ENCODE measurements at places on chromosomes 16 and 17. TPM values are rescaled to one million over a fixed set of nuclear protein-coding genes. Genes with fewer than 3 reads are reported as not detected.
A peak's percentile ranks its signal among the peaks of the same experiment; 100 is the strongest.

DNA sequence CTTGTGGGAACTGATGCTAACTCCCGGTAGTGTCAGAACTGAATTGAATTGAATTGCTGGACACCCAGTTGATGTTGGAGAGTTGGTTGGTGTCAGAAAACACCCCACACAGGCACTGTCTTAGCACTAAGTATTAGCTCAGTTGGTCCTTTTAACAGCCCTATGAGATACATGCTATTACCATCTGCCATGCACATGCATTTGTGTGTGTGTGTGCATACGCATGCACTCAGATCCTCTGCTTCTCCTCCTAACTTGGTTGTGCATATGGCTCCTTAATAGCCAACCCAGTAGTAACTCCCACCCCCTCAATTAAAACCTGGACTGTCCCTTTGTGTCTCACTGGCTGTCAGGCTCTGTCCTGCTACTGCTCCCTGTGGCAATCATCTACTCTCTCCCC lies 32.3 kb upstream of the DYNLL2 start:
- ATAC-seq, result no peak

DNA sequence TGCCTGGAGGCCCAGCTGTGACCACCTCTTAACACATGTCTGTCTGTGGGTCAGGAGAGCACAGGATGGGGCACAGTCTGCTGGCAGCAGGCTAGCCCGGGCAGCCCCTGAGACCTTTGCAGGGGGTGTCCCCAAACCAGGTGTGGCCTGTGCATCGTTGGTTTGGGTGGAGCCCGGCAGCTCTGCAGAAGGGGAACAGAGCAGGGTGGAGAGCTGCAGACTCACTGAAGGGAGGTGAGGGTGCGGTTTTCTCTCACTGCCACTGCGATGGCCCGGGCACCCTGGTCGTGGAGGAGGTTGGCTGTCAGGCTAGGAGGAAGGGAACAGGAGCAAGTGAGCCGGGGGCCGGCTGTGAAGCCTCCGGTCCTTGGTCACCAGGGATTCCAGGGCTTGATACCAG lies 28.8 kb downstream of the NLRC3 start:
- ATAC-seq, result peak; percentile 47

GRCh38 chr16:60031740-60032139 lies 1297.6 kb upstream of the GOT2 start:
- no peak for ATAC-seq

- ATAC-seq, result no peak
These were observed 25.5 kb upstream of the RPH3AL start for GRCh38 chr17:378068-378467.

Gene ZC3H7A
- 19.4 TPM for total RNA-seq

Gene TBC1D3G
- total RNA-seq, result not detected

GRCh38 chr17:79930877-79931816 lies 91.9 kb upstream of the CBX4 start:
- ATAC-seq, result no peak

- ATAC-seq, result peak; percentile 71
These were observed 19.3 kb downstream of the ANKFN1 start for GRCh38 chr17:56172517-56172982.

DNA sequence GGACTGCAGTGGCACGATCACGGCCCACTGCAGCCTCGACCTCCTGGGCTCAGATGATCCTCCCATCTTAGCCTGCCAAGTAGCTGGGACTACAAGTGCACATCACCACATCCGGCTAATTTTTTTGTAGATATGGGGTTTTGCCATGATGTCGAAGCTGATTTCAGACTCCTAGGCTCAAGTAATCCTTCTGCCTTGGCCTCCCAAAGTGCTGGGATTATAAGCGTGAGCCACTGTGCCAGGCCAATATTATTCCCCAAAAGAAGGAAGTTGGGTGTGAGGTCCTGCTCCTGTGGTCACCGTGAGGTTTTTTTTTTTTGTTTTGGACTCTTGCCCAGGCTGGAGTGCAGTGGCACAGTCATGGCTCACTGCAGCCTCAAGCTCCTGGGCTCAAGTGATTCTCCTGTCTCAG lies 1.5 kb downstream of the AMZ2 start:
- ATAC-seq, result no peak

DNA sequence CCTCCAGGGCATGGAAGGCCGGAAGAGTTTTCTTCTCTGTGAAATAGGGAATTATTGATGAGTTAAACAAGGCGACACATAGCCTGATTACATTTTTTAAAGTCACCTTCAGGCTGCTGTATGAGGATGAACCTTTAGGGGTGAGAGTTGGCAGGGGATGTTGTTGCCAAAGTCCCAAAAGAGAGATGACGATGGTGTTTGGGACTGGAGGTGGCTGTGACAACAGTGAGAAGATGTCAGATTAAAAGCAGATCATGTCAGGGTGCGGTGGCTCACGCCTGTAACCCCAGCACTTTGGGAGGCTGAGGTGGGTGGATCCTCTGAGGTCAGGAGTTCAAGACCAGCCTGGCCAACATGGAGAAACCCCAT lies 16.8 kb upstream of the ASGR2 start:
- no peak for ATAC-seq

DNA sequence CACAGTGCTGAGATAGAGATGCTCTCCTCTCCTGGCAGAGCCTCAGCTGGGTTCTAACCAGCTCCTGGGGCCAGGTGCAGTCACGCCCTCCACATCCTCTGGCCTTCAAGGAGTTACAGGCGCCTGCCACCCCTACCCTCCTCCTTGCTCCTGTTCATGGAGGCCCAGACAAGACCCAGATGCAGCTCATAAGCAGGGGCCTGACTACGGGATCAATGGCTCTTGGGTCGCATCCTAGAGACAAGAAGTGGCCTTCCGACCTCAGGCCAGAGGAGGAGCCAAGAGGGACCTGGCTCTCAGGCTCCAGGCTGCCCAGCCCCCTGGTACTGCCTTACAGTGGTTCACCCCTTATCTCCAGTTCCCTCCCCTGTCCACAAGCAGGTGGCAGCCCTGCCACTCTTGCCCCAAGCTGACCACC lies 23.0 kb downstream of the ARHGAP27 start:
- ATAC-seq, result no peak

- no peak for ATAC-seq
These were observed 125.5 kb upstream of the KCNJ16 start for GRCh38 chr17:69949496-69949895.

Gene GPRC5B
- total RNA-seq, result 3.1 TPM

DNA sequence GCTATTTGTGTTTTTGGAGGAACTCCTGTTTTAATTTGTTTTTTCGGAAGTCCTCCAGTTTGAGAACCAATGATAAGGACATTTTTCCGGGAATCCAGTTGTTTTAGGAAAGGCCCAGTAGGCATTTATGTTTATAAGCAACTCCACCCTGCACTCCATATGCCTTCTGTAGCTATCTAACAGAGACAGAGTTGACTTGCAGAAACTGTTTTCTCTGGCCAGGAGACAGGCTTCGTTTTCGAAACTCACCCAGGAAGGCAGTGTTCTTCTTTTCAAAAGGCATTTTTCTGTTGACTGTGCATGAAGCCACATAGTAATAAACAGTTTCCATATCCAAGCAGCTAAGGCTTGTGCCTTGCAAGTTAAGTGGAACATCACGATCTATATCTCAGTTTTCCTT lies 587.1 kb downstream of the WWOX start:
- no peak for ATAC-seq

Measured in esophagus mucosa (tissue), 1 donor.